ENCODE measurements at places on chromosomes 6 and 20. TPM values are rescaled to one million over a fixed set of nuclear protein-coding genes. Genes with fewer than 3 reads are reported as not detected.

LAMA4 gene
- total RNA-seq: 95.3 TPM

MACROD2 gene
- 9.3 TPM for total RNA-seq

NOX3 gene
- total RNA-seq: not detected

VARS2 gene
- 6.7 TPM for total RNA-seq

DSTN gene
- 2,020 TPM for total RNA-seq

SLPI gene
- total RNA-seq: 2.4 TPM

APOM gene
- 7.2 TPM for total RNA-seq

ZFP57 gene
- not detected for total RNA-seq

HS3ST5 gene
- 0.33 TPM for total RNA-seq

GRM1 gene
- total RNA-seq: under 0.01 TPM

LAMP5 gene
- 0.27 TPM for total RNA-seq

RNF39 gene
- not detected for total RNA-seq

DNA sequence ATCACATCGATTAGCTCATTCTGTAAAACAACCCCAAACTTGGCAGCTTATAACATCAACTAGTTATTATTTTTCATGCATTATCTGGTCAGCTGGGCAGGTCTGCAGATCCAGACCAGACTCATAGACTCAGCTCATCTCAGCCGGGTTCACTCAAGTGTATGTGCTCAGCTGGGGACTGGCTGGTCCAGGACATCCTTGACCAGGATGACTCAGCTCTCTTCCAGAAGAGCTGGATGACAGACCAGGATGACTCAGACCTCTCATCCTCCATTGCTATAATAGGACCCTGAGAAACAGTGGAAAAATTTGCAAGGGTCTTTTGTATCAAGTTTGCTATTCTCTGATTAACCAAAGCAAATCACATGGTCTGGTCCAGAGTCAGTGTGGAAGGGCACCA lies 312.5 kb upstream of the PLCB4 start:
- no peaks in the 10 kb centered on the region for H3K4me1 ChIP-seq
- no peaks in the 10 kb centered on the region for H3K27me3 ChIP-seq
- peak; percentile 72 for DNase-seq
- peak overlapping the region; percentile 50 for H3K27ac ChIP-seq
- H3K36me3 ChIP-seq: no peaks in the 10 kb centered on the region

DNA sequence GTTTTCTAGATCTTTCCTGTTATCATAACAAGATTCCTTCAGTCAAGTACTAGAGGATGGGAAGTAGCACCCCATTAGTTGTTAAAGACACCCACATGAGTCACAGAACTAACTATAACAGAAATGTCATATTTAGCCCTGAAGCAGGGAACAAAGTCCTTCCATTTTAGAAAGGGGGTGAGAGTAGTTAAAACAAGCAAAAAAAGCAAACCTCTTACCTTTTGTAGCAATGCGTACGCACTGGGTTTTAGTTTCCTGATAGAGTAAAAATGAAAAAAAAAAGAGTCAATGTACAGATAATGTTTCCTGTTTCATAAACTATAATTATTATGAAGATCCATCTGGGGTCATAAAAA lies 163.7 kb upstream of the THEMIS start:
- no peaks in the 10 kb centered on the region for H3K27me3 ChIP-seq
- no peaks in the 10 kb centered on the region for H3K36me3 ChIP-seq
- no peak for DNase-seq

DNA sequence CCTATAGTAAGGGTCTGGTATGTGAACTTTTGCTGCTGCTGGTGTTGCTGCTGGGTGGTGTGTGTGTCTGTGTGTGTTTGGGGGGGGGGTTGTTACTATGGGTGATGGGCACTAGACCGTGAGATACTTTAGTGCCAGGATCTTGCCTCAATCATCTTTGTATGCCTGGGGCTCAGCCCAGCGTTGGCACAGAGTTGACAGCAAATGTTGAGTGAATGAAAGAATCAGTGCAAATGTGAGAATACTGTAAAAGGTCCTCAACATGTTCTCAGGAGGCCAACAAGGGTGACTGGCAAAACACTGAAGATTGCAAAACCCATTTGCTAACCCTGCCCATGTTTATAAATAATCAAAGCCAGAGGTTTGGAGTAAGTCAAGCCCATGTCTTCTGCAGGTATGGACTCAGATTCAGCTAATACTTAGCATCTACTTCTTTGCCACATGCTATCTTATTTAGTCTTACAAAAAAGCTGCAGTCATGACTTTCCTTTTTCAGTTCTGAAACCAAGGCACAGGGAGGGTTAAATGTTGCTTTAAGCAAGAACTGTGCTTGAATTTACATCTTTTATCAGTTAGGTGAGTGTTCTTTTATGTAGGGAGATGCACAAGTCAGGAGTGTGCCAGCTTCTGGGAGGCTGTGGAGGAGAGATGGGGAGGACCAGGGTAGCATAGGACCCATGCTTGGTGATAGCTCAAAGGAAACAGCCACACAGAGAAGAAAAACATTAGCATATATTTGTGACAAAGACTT lies 125.3 kb upstream of the SPACA1 start:
- no peak for DNase-seq
- H3K4me1 ChIP-seq: no peaks in the 10 kb centered on the region
- no peak overlapping the region for H3K4me3 ChIP-seq
- no peaks in the 10 kb centered on the region for H3K36me3 ChIP-seq
- no peaks in the 10 kb centered on the region for H3K27me3 ChIP-seq

- no peak overlapping the region for H3K27ac ChIP-seq
- DNase-seq: no peak
- no peaks in the 10 kb centered on the region for H3K4me1 ChIP-seq
- H3K36me3 ChIP-seq: no peaks in the 10 kb centered on the region
- H3K27me3 ChIP-seq: peaks cover 29% of the 10 kb centered on the region
- no peak overlapping the region for H3K4me3 ChIP-seq
Measured at GRCh38 chr20:20856956-20857355, 144.5 kb upstream of the RALGAPA2 start.

- no peak overlapping the region for H3K4me3 ChIP-seq
- H3K27me3 ChIP-seq: no peaks in the 10 kb centered on the region
- no peaks in the 10 kb centered on the region for H3K4me1 ChIP-seq
- DNase-seq: no peak
Measured at GRCh38 chr20:51091406-51092195, 68.7 kb upstream of the KCNG1 start.

DNA sequence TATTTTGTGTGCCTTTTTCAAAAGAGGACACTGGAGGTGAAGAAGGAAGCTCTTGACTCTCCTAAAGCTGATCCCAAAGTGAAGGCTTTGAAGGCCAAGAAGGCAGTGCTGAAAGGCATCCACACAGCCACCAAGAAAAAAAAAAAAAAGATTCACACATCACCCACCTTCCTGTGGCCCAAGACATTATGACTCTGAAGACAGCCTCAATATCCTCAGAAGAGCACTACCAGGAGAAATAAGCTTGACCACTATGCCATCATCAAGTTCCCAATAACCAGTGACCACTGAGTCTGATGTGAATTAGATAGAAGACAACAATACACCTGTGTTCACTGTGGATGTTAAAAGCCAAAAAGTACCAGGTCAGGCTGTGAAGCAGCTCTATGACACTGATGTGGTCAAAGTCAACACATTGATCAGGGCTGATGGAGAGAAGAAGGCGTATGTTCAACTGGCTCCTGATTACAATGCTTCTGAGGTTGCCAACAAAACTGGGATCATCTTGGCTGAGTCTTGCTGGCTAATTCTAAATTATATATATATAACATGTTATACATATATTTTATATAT lies 59.4 kb downstream of the PLCG1 start:
- no peak overlapping the region for H3K4me3 ChIP-seq
- no peaks in the 10 kb centered on the region for H3K27me3 ChIP-seq
- no peak overlapping the region for H3K27ac ChIP-seq
- H3K36me3 ChIP-seq: no peaks in the 10 kb centered on the region
- no peak for DNase-seq

GRCh38 chr20:7836076-7836475 lies 104.2 kb downstream of the HAO1 start:
- H3K4me1 ChIP-seq: no peaks in the 10 kb centered on the region
- no peaks in the 10 kb centered on the region for H3K36me3 ChIP-seq
- H3K4me3 ChIP-seq: no peak overlapping the region
- H3K27me3 ChIP-seq: no peaks in the 10 kb centered on the region
- no peak for DNase-seq

GRCh38 chr20:35820715-35821114 lies 48.9 kb downstream of the PHF20 start:
- no peaks in the 10 kb centered on the region for H3K27me3 ChIP-seq
- no peak for DNase-seq
- H3K4me3 ChIP-seq: no peak overlapping the region
- no peak overlapping the region for H3K27ac ChIP-seq
- no peaks in the 10 kb centered on the region for H3K36me3 ChIP-seq
- peaks cover 26% of the 10 kb centered on the region for H3K4me1 ChIP-seq

GRCh38 chr6:135971351-135971750 lies 119.8 kb downstream of the PDE7B start:
- no peak overlapping the region for H3K27ac ChIP-seq
- no peak for DNase-seq
- H3K36me3 ChIP-seq: no peaks in the 10 kb centered on the region

GRCh38 chr6:83767033-83767432 lies 58.1 kb upstream of the SNAP91 start:
- no peak overlapping the region for H3K4me3 ChIP-seq
- H3K27me3 ChIP-seq: no peaks in the 10 kb centered on the region
- H3K4me1 ChIP-seq: no peaks in the 10 kb centered on the region
- no peak for DNase-seq

DNA sequence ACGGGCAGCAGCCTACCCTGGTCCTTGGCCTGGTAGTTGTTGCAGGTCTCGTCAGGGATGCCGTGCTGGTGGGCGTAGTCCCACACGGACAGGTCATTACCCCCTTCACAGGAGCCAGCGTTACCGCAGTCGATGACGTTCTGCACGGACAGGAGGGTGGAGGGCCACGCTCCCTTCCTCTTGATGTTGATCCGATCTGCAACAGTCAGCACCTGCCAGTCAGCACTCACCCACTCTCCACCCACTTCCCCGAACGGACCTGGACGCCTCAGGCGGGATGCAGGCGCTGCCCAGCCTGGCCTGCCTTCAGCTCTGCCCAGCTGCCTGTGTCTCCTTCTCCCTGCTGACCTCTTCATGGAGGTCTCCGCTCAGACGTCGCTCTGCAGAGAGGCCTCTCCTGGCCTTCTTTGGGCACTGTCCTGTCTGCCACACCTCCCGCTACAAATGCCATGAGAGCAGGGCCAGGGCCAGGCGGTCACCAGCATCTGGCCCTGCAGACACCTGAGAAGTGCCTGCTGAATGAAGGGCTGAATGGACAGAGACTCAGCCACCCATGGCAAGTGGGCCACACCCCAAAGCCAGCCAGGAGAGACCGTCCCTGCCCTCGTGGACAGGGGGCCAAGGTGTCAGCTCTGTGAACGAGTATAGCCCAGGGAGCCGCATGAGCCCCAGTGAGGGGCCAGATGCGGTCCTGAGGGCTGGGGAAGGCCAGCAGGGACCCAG lies 5.4 kb downstream of the CTSZ start:
- no peaks in the 10 kb centered on the region for H3K27me3 ChIP-seq
- no peaks in the 10 kb centered on the region for H3K4me1 ChIP-seq
- no peak overlapping the region for H3K4me3 ChIP-seq
- H3K27ac ChIP-seq: no peak overlapping the region

GRCh38 chr6:139932671-139933070 lies 558.2 kb upstream of the CITED2 start:
- no peaks in the 10 kb centered on the region for H3K27me3 ChIP-seq
- no peak overlapping the region for H3K4me3 ChIP-seq
- no peak for DNase-seq
- no peak overlapping the region for H3K27ac ChIP-seq

- no peaks in the 10 kb centered on the region for H3K4me1 ChIP-seq
- DNase-seq: no peak
- no peak overlapping the region for H3K27ac ChIP-seq
- no peak overlapping the region for H3K4me3 ChIP-seq
- no peaks in the 10 kb centered on the region for H3K36me3 ChIP-seq
- H3K27me3 ChIP-seq: no peaks in the 10 kb centered on the region
Measured at GRCh38 chr6:84515067-84515466, 249.3 kb downstream of the TBX18 start.

GRCh38 chr6:90978046-90978445 lies 391.2 kb upstream of the MAP3K7 start:
- H3K4me1 ChIP-seq: no peaks in the 10 kb centered on the region
- no peak for DNase-seq
- no peak overlapping the region for H3K4me3 ChIP-seq
- no peak overlapping the region for H3K27ac ChIP-seq
- no peaks in the 10 kb centered on the region for H3K27me3 ChIP-seq
- no peaks in the 10 kb centered on the region for H3K36me3 ChIP-seq

GRCh38 chr6:78868116-78868515 lies 765 bp downstream of the IRAK1BP1 start:
- H3K4me1 ChIP-seq: no peaks in the 10 kb centered on the region
- H3K27ac ChIP-seq: peak overlapping the region; percentile 70
- no peak for DNase-seq
- H3K36me3 ChIP-seq: no peaks in the 10 kb centered on the region

GRCh38 chr6:107554918-107555317 lies 65.0 kb downstream of the SOBP start:
- H3K27ac ChIP-seq: no peak overlapping the region
- H3K4me3 ChIP-seq: no peak overlapping the region
- no peaks in the 10 kb centered on the region for H3K36me3 ChIP-seq
- no peaks in the 10 kb centered on the region for H3K4me1 ChIP-seq

GRCh38 chr6:101544286-101544685 lies 150.8 kb downstream of the GRIK2 start:
- no peak overlapping the region for H3K27ac ChIP-seq
- H3K27me3 ChIP-seq: no peaks in the 10 kb centered on the region
- no peaks in the 10 kb centered on the region for H3K36me3 ChIP-seq
- H3K4me3 ChIP-seq: no peak overlapping the region
- H3K4me1 ChIP-seq: no peaks in the 10 kb centered on the region

GRCh38 chr20:35561268-35561667 lies 19.4 kb downstream of the ERGIC3 start:
- H3K27ac ChIP-seq: no peak overlapping the region
- no peak for DNase-seq
- H3K4me3 ChIP-seq: no peak overlapping the region
- H3K36me3 ChIP-seq: peaks cover 10% of the 10 kb centered on the region

- no peak for DNase-seq
- no peaks in the 10 kb centered on the region for H3K36me3 ChIP-seq
- H3K4me3 ChIP-seq: no peak overlapping the region
- H3K27me3 ChIP-seq: no peaks in the 10 kb centered on the region
- H3K27ac ChIP-seq: peak overlapping the region; percentile 31
Measured at GRCh38 chr6:53119772-53120409, 28.8 kb downstream of the GCM1 start.

DNA sequence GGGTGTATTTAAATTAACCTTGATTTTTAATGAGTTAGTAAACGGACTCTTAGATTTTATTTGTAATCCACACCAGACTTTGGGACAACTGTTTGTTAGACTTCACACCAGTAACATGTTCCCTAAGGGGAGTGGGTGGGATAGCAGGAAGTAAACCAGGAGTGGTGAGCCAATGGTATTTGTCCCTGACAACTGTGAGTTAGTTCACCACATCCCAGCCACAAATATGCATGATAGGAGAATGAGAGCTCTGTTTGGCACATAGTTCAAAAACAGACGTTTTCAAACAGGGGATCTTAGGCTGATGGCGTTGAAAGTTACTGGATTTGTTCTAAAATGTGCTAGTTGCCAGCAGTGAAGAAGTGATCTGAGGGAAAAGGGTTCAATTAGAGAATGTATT lies 18.7 kb upstream of the COL10A1 start:
- no peaks in the 10 kb centered on the region for H3K36me3 ChIP-seq
- H3K27me3 ChIP-seq: no peaks in the 10 kb centered on the region
- no peak overlapping the region for H3K27ac ChIP-seq
- H3K4me1 ChIP-seq: no peaks in the 10 kb centered on the region
- H3K4me3 ChIP-seq: no peak overlapping the region

- H3K4me1 ChIP-seq: peaks cover 6% of the 10 kb centered on the region
- H3K4me3 ChIP-seq: no peak overlapping the region
- no peak for DNase-seq
- no peaks in the 10 kb centered on the region for H3K36me3 ChIP-seq
- H3K27ac ChIP-seq: no peak overlapping the region
- peaks cover 11% of the 10 kb centered on the region for H3K27me3 ChIP-seq
Measured at GRCh38 chr6:27088068-27088467, 159.4 kb upstream of the PRSS16 start.
